ENCODE measurements at places on chromosomes 16 and 17. TPM values are rescaled to one million over a fixed set of nuclear protein-coding genes. Genes with fewer than 3 reads are reported as not detected.

The TBC1D3 gene
- total RNA-seq, result not detected

GRCh38 chr17:30191072-30191471 is 44.4 kb downstream of the SLC6A4 start:
- no peak for DNase-seq

The NPIPA8 gene
- total RNA-seq, result not detected

DNA sequence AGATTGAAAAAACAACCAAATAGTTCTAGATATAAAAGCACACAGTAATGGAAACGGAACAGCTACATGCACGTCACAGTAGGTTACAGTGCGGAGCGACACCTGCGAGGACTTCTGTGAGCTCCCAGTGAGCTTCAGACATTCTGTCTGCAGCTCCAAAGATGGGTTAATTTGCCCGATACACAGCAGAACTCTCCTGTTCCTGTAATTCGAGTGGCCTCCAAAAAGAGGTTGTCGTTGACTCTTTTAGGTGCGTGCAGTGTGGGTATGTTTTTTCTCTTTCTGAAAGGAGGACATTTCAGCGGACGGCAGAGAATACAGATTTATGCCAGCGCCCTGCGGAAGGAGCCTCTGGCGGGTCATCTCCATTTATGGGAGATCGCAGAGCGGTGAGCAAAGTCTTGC is 2.9 kb downstream of the OR1F1 start:
- DNase-seq, result no peak

The RAMP2 gene
- not detected for total RNA-seq

GRCh38 chr16:30418350-30419181 is 11.2 kb downstream of the ZNF771 start:
- DNase-seq, result peak; percentile 15

The TERB1 gene
- total RNA-seq, result not detected

The TP53TG3C gene
- not detected for total RNA-seq

The ARL17B gene
- total RNA-seq, result 11.1 TPM

The HCRT gene
- not detected for total RNA-seq
